ENCODE measurements at places on chromosomes 5 and 9.

- DNase-seq: no peak
Measured at GRCh38 chr5:146561711-146562110, 45.7 kb upstream of the GPR151 start.

DNA sequence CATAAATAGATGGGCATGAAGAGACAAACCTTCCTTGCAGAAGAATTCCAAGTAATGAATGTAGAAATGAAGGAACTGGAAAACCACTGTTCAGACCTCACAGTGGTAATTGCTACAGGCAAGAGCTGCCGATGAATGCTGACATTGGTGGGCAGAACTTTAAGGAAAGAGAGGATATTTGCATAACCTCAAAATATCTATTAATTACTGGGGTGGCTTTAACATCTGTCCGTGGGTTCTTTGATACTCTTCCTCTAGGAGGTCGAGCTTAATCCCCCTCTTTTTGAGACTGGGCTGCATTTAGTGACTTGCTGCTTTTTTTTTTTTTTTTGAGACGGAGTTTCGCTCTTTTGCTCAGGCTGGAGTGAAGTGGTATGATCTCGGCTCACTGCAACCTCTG lies 34.7 kb downstream of the LAMC3 start:
- no peak for DNase-seq

DNA sequence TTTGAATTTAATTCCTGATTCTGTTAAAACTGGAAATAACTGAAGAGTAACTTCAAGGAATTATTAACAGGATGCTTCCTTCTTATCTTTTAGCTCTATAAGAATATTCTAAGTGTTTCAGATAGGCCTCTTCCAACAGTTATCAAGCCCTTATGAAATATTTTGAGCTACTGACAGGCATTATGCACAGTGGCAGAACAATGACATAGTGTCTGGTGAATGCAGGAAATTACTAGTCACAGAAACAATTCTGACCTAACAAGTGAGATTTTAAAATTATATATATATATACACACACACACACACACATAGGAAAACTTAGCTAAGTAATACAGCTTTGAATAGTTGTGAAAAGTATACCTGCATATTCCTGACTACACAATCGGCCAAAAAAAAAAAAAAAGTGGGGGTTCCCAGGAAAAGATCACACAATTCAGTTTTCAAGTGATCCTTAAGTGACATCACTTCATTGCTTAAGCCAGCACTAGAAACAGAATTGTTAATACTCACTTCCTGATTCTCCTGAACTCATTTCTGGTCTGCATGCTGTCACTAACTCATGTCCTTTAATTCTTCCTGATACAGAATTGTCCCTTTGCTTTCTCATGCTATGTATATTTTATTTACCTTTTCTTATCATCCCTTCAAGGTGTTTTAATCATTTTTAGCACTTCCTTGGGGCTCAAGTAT lies 77.3 kb downstream of the SLC25A46 start:
- no peak for DNase-seq

DNA sequence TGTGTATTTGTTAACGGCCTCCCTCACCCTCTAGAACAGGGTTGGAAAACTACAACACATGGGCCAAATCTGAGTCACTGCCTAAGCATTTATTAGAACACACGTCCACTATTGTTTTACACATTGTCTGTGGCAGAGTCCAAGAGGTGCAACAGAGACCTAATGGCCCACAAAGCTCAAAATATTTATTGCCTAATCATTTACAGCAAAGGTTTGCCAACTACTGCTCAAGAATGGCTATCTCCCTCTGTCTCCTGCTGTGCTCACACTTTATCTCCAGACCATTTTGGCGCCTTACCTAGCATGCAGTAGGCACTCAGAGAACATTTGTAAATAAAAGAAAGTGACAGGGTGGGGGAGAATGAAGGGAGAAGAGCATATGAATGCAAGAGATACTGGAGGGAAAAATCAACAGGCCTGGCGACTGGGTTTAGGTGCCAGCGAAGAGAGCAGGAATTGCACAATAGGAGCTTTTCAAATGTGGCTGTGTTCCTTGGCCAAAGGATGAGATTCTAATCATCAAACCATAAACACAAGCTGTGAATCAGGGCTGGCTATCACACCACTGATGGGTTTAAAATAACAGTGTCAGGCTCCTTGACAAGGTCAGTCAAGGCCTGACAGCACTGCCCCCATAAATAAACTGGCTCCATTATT lies 80.3 kb downstream of the EPB41L4A start:
- DNase-seq: no peak

DNA sequence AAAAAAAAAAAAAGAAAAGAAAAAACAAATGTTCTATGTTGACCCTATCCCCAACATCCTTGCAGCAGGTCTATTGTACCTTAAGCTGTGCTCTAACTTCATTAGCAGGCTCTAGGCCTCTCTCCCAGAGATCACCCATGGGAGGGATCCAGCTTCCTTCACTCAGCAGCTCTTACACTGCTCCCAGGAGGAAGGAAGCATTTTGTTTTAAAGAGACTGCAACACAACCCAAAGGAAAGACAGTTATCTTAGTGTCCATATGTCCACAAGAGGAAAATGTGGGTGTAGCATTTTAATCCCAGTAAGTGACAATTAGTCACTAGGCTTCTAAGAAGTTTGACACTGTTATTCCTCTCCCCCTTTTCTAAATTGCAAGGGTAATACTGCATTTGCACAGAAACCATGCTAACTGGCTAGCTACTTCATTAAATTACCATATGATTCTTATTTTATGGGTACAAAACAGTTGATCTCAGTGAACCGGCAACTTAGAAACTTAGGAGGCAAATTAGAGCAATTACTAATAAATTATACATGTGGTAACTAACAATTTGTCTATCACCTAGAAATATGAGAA lies 58.8 kb downstream of the MARCHF3 start:
- no peak for DNase-seq

DNA sequence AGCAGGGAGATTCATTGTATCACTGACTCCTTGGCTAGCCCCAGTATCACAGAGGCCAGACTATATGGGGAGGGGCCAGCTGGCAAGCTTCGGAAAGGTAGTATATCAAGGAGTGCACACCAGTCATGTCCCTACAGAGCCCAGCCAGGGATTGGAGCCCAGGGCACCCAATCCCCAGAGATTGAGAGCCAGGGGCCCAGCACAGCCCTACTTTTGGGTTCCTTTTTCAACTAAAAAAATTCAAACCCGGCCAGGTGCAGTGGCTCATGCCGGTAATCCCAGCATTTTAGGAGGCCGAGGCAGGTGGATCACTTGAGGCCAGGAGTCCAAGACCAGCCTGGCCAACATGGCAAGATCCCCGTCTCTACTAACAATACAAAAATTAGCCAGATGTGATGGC lies 5.4 kb upstream of the MYORG start:
- DNase-seq: no peak
